ENCODE measurements at places on chromosomes 5 and 9. TPM values are rescaled to one million over a fixed set of nuclear protein-coding genes. Genes with fewer than 3 reads are reported as not detected.

Gene ALDH1A1
- 0.36 TPM for total RNA-seq

- no peak for DNase-seq
Measured at GRCh38 chr5:128378196-128378595, 159.8 kb downstream of the FBN2 start.

DNA sequence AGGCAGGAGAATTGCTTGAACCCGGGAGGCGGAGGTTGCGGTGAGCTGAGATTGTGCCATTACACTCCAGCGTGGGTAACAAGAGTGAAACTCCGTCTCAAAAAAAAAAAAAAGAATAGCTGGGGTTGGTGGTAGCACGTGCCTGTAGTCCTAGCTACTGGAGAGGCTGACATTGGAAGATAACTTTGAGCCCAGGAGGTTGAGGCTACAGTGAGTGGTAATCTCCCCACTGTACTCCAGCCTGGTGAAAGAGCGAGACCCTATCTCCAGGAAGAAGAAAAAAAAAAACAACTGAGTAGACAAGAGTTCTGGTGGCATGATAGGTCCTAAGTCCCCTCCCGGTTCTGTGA, 26.3 kb downstream of the GOLGA2 start:
- no peak for DNase-seq

DNA sequence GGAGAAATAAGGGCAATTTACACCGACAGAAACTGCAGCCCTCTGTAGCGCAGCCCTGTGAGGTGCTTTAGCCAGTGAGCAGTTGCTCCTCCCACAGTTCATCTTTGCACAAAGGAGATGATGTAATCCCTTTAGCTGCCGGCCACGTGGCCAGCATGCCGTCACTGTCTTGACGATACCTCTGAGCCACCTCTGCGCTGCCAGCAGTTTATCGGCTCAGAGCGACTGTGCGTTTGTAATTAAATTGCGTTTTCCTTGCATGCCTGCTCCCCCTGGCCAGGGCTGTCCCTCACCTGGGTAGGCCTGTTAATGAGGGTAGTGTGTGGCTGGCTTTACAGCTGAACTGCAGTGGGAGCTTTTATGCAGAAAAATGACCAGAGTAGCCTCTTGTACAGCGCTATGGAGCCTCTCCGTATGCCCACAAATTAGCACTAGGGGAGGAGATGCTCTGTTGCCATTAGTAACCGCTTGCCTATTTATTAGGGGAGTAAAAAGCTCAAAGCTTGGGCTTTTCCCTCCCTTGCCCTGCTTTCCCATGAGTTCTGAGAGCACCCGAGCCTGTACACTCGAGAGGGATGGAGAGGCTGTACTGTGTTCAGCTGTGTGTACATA, 107.0 kb downstream of the TRIO start:
- DNase-seq: peak; percentile 86

GRCh38 chr9:96241391-96241809, 60.6 kb downstream of the HSD17B3 start:
- DNase-seq: no peak

- DNase-seq: peak; percentile 79
Measured at GRCh38 chr5:180127682-180128670, 56.4 kb upstream of the RNF130 start.

- peak; percentile 72 for DNase-seq
Measured at GRCh38 chr9:32968101-32969011, 33.1 kb downstream of the APTX start.

DNA sequence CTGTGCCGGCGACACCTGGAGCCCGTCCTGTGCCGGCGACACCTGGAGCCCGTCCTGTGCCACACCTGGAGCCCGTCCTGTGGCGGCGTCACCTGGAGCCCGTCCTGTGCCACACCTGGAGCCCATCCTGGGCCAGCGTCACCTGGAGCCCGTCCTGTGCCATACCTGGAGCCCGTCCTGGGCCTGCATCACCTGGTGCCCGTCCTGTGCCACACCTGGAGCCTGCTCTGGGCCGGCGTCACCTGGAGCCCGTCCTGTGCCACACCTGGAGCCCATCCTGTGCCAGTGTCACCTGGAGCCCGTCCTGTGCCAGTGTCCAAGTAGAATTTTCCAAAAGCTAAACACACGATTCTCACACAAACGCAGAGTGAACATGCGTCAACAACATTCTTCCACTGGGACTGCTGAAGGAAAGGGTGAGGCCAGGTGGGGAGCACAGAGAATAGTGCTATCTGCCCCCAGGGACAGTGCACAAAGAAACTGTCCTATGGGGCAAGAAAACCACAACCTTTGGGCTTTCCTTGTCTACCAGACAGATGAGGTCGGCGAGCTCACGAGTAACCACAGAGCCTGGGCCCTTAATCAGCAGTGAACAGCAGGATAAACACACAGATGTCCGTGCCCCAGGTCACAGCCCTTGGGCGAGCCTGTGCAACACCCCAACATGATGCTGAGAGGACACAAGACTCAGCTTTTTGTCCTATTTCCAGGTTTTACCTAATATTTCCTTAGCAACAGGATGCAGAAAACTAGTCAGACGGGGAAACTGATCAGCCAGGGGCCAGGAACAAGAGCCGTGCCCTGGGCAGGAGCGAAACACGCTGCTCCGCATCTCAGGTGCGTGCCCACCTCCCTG, 7.9 kb downstream of the QSOX2 start:
- no peak for DNase-seq

Gene STRBP
- 2.9 TPM for total RNA-seq

Gene PCDHA9
- 0.29 TPM for total RNA-seq

Gene FUT7
- not detected for total RNA-seq

DNA sequence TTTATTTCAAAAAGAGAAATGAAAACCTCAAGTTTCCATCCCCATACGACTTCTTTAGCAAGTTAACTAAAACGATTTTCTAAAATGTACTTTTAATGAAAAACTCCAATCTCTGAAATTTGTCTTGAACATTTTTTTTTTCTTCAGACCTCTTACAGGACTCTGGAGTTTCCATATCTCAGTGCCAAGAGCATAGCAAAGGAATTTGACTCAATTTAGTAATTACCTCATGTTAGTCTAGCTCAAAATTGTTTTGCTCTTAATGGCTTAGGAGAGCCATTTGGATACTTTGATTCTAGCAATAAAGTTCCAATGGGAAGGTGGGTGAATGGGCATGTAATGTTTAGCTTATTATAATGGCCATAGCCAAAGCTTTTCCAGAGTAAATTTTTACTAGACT, 26.0 kb upstream of the SPATA31D4 start:
- DNase-seq: no peak

DNA sequence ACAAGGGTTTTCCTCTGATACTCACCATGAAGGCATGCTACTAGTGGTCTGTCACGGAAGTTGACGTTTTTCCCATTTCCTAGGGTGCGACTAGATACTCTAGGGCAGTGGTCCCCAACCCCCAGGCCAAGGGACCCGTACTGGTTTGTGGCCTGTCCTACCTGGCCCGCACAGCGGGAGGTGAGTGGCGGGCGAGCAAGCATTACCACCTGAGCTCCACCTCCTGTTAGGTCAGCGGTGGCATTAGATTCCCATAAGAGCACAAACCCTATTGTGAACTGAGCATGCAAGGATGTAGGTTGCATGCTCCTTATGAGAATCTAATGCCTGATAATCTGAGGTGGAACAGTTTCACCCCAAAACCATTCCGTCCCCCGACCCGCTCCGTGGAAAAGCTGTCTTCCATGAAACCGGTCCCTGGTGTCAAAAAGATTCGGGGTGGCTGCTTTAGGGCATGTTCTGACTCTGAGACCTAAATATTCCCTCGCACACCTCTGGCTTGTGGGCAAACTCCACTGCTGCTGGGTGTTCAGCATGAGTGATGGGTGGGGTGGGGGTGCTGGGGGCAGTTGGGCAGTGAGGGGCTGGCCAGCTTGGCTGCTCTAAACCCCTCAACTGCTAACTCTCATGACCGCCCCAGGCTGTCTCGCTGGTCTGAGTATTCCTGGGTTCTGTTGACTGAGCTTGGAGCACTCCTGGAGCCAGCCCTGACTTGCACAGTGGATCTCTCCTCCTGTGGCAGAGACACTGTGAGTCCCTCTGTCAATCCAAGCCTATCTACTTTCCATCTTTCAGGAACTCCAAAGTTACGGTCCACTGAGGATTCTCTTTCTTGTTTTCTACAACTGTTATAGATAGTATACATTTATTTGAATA, 78.3 kb upstream of the NEK6 start:
- no peak for DNase-seq

DNA sequence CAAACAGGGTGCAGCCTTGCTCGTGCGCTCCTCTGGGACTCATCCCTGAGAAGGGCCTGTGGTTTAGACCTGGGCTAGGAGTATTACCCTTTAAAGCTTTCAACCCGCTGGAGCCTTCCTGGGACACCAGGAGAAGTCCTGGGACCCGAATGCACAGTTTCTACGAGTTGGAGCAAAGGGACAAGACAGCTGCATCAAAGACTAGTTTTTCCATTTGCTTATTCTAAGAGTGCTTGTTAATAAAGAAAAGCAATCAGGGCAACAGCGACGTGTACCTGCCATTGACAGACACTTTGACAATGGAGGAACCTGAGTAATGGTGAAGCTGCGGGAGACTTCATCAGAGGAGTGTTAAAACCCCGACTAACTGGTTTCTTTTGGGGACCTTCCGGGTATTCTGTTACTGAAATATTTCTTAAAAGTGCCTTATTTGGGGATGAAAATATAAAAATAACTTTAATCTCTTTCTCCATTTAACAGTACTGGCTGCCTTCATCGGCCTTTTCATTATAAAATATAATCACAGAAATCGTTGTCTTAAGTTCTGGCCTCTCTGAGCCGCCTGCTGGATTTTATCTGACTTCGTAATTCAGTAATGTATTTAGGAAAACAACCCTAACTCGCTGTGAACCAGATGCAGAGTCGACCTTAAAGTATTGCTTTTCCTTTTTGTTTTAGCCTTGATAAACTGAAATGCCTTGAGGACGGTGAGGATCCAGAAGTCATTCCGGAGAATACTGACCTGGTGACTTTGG, 732 bp downstream of the SNAPC3 start:
- DNase-seq: peak; percentile 84

Gene PIP5KL1
- 3.5 TPM for total RNA-seq

Gene ARID3C
- total RNA-seq: not detected

Gene CXXC5
- 186 TPM for total RNA-seq

- DNase-seq: no peak
Measured at GRCh38 chr5:17748941-17749340, 114.7 kb downstream of the TAF11L14 start.

Gene IFNA1
- total RNA-seq: not detected

GRCh38 chr5:125011419-125011818, 265.0 kb upstream of the ZNF608 start:
- DNase-seq: no peak

DNA sequence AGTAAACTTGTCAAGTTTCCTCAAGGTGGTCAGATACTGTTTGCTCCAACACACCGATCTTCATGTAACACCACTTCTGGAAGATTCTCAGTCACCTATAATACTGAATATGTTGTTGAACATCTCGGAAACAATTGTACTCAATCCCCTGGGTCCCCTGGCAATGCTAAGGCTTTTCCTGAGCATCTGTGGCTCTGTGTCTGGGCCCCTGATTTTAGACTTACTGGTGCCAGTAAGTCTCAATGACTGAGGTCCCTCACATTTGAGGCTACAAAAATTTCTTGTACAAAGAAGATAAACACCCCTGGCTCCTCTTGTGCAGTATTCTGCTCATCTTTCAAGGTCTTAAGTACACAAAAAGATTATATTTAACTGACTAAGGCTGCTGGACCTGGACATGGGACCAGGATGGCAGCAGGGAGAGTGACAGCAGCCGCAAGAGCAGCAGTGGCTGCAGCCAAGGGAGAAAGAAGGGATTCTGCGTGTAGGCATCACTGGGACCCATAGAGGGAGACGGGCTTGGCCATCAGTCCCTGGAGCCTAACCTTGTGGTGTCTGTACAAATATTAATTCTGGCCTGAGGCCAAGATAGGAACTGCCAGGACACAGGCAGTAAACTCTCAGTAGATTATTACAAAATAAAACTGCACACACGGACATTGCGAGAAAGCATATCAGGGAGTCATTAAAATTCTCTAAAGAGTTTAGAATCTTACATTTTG, 49.0 kb upstream of the TNPO1 start:
- DNase-seq: peak; percentile 42

- DNase-seq: no peak
Measured at GRCh38 chr5:14447958-14448911, 133.4 kb upstream of the OTULINL start.

DNA sequence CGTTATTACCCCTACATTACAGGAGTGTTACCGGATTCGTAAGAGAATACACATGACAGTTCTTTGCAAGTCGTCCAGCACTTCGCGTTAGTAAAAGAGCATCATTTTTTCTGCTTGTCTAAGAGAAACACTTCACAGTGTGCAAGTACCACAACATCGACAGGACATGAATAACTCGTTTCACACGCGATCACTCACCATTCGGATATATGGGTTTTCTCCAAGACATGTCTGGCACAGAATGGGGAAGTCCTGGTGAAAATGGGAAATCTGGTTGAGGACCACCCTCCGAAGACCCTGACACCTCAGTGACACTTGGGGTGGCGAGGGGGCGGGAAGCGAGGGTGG, 642 bp downstream of the RBM22 start:
- no peak for DNase-seq

- no peak for DNase-seq
Measured at GRCh38 chr5:160198841-160199409, 30.4 kb upstream of the FABP6 start.

Gene SLC9A3
- 1.4 TPM for total RNA-seq

Gene POLR1E
- total RNA-seq: 33.3 TPM

Measured in osteoblast (primary cell).